A549 treated with dexamethasone at 1 μM for 4 hours (cell line): ENCODE measurements at places on chromosomes 7 and 10. TPM values are rescaled to one million over a fixed set of nuclear protein-coding genes. Genes with fewer than 3 reads are reported as not detected.

Gene NRCAM
- 98.0 to 135 TPM (median 119 TPM) in 5 replicates for total RNA-seq

Gene CYP2C19
- 0.11 TPM in 1 of 5 replicates, not detected in the others for total RNA-seq

Gene GPR15LG
- total RNA-seq, result 0.21 TPM in 1 of 5 replicates, not detected in the others

Gene PLEKHS1
- total RNA-seq, result 0.03 to 0.05 TPM (median 0.04 TPM) in 4 of 5 replicates, not detected in the other

Gene AGAP4
- 4.7 to 8.8 TPM (median 7.0 TPM) in 5 replicates for total RNA-seq
